Nucleus accumbens (tissue), 56 donors: ENCODE measurements at places on chromosomes 1 and 21.

- no peak for DNase-seq
Measured at GRCh38 chr1:53577761-53578100, 118.5 kb downstream of the DMRTB1 start.

- no peak for DNase-seq
Measured at GRCh38 chr1:28102189-28102588, 13.8 kb upstream of the EYA3 start.

DNA sequence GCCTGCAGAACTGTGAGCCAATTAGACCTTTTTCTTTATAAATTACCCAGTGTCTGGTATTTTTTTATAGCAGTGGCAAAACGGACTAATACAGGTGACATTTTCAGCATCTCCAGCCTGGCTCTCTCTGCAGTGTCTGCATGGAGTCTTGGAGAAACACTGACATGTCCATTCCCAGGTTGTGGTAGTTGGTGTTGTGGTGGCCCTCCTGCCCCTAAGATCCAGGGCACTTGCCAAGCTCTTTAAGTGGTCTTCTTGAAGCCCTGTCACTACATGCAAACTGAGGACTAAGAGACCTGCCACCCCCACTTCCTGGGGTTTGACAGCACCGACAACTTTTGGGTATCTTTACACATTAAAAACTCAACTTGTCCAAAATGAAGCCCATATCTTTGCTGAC is 419.4 kb downstream of the NPHP4 start:
- DNase-seq, result no peak

- no peak for DNase-seq
Measured at GRCh38 chr1:154999571-155000410, 2.8 kb upstream of the ZBTB7B start.

DNA sequence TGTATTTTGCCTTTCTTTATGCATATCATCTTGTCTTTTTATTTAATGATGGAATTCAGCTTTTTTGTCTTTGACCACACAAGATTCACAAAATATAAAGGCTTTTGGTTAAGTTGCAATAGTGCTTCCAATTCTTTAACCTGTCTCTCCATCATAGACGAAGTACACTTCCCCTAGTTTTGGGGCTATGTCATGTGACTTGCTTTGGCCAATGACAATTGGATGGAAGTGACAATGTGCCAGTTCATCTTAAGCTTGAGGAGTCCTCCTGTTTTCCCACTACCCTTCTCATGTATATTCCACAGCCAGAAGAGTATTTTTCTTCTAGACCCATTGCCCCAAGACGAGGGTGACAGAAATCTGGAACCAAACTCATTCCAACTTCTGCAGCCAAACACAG is 419.6 kb upstream of the BRINP3 start:
- DNase-seq, result no peak

- DNase-seq, result no peak
Measured at GRCh38 chr1:103063921-103064320, 44.4 kb downstream of the COL11A1 start.

- DNase-seq, result no peak
Measured at GRCh38 chr1:183598386-183598785, 8.1 kb upstream of the NCF2 start.

DNA sequence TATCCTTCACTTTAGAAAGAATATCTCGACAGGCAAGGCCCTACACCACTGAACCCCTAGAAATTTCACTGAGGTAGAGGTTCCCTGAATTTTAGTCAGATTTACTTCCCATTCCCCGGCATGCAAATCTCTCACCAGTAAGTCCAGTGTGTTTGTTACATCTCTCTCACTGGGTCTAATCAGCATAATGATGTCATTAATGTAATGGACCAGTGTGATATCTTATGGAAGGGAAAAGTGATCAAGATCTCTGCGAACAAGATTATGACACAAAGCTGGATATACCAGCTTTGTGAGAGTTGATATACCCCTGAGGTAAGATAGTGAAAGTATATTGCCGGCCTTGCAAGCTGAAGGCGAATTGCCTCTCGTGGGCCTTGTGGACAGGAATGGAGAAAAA is 7.9 kb downstream of the RNU11 start:
- no peak for DNase-seq

GRCh38 chr1:40929155-40929554 is 50.3 kb upstream of the CTPS1 start:
- DNase-seq, result no peak

DNA sequence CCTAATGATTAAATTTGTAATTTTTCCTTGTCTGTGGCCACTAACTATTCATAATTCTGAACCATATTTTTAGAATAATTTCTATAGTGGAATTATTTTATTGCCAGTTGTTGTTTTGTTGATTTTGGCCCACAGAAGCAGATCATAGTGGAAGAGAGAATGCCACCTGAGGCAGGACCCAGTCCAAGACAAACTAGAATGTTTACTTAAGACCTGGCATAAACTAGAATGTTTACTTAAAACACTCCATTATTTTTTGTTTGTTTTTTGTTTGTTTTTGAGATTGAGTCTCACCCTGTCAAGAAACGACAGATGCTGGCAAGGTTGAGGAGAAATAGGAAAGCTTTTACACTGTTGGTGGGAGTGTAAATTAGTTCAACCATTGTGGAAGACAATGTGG is 310.2 kb downstream of the MRPL39 start:
- no peak for DNase-seq

- DNase-seq, result no peak
Measured at GRCh38 chr1:90706437-90707362, 10.4 kb downstream of the BARHL2 start.

GRCh38 chr1:21021311-21021710 is 155.4 kb downstream of the EIF4G3 start:
- no peak for DNase-seq

DNA sequence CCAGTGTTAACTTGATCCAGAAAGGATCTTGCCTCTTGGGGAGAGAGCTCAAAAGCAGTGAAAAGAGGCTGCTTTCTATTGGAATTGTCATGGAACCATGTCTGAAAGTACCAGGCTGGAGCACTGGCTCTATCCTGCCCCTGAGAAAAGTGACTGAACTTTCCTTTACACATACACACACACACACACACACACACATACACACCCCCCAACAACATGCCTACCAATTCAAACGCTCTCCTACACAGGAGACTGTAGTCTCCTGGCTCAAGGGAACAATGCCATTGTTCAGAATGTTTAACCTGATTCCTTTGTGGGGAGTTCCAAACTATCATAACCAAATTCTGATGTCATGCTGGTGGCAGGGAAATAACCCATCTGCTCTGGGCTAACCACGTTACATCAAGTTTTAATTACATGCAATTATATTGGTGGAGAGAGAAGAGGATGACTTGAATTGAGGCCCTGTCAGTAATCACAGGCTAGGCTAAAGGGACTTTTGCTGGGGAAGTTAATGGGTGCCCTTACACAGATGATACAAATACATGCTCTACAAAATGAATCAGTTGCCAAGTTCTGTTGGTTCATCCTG is 52.3 kb upstream of the DUSP10 start:
- DNase-seq, result no peak

DNA sequence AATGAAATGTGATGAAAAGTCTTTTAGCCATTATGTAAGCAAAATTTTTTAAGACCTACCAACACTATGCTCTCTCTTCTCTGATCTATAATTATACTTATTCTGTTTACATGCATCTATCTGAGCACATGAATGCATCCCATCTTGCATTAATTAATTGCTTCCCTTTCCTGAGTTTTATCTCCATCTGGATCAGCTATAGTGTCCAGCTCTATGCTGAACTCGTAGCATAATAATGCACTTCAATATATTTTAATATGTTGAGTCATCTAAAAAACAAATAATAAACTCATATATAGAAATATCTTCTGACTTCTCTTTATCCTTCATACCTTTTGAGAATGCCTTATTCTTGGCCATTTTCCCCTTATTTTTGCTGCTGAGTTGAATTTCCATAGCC is 1097.8 kb downstream of the TTLL7 start:
- no peak for DNase-seq

GRCh38 chr1:227901239-227901905 is 46.4 kb downstream of the WNT9A start:
- no peak for DNase-seq

DNA sequence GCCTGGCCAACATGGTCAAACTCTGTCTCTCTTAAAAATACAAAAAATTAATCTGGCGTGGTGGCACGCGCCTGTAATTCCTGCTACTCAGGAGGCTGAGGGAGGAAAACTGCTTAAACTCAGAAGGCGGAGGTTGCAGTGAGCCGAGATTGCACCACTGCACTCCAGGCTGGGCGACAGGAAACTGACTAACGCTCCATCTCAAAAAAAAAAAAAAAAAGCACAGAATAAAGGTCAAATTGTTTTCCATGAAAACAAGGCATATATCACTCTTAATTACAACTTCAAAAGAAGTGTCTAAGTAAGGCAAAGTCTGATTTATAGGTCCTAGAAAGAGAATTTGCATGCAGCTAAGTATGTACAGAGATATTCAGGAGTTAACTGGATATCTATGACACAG is 25.6 kb downstream of the EYA3 start:
- no peak for DNase-seq

DNA sequence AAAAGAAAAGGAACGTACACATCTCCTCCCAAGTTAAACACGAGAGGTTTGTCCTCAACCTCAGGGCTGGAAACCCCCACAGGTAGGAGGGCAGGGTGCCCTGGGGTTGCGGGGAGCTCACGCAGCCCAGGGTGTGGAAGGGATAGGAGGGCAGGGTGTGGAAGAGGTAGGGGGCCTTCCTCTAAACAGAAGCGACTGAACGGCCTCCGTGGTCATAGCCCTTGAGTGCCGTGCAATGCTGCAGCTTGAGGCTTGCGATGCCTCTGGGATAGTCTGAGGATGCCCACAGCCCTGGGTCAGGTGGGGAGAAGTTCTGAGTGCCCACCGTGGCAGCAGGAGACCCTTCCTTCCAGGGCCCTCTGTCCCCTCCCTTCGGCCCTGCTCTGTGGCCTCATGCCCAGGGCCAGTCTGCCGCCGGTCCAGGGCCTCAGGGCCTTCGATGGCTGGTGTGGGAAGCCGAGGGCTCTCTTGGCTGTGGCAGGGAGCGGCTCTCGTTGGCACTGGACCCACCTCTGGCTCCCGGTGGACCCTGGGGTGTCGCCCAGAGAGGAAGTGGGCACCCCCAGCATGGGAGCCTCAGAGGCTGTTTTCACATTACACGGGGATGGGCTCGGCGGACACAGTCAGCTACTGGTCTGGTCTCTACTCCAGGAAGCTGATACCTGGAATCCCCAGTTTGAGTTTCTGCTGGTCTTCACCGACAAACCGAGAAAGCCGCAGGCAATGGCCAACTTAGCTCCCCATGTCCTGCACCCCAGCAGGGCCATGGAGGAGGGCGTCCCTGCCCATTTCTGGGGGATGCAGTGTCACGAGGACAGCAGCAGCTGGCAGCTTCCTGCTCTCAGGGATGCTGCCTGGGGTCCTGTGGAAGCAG is 6.4 kb upstream of the CDK11B start:
- no peak for DNase-seq
